ENCODE measurements at places on chromosomes 4 and X.

DNA sequence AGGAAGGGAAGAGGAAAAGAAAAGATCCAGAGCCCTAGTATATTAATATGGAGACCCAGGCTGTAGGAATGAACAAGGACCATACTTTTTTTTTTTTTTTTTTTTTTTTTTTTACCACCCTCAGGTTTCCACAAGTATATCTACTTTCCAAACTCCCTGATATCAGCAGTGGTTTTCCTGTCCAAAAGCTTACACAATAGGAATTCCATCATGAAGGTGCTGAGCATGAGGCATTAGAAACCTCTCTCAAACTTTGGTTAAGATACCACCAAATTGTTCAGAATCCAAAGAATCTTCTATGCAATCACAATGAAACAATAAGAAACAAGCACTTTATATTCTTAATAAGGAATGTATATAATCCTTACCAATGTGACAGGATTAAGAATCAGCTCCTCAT is 26.5 kb downstream of the RPS6KA3 start:
- DNase-seq, result no peak

GRCh38 chrX:73577361-73577760 is 14.4 kb downstream of the CHIC1 start:
- no peak for DNase-seq

DNA sequence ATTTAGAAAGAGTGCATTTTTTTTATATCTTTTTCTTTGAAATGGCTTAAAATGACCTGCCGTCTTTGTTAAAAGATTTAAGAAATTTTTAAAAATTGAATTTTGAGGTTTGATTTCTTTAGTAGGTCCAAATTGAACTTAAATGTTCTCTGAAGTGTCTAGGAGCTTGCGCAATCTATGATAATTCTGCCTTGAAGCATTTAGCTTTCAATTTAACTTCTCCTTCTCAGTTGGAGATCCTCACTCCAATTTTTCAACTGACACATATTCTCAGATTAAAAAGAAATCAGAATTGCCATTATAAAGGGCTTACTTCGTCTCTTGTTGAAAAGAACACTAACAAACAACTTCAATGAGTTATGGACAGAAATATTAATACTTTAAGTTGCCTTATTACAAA is 273.5 kb downstream of the TMA16 start:
- no peak for DNase-seq

DNA sequence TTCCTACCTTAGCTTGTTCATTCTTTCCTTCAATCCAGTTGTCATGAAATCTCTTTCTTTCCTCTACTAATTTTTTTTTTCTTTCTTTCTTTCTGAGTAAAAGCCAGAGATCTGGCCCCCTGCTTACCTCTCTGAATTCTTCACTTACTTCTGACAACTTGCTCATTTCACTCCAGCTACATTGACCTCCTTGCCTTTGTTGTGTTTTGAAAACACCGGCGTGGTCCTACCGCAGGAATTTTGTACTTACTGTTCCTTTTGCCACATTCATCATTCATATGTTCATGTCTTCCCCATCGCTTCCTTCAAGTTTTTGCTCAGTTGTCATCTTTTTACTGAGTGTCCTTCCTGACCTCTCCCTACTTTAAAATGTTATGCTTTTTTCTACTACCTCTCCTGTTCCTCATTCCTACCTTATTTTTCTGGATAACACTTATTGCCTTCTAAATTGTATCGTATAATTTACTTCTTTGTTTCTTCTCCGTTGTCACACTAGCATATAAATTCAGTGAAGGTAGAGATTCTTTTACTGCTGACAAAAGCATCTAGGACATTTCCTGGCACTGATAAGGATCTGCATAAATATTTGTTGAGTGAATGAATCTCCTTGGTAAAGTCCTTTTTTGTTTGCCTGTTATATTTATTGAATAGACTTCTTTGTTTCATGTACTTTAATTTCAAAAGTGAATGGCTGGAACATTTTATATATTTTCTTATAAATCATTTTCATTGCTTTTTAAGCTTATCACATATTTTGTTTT is 74.4 kb downstream of the NFKB1 start:
- DNase-seq, result no peak

DNA sequence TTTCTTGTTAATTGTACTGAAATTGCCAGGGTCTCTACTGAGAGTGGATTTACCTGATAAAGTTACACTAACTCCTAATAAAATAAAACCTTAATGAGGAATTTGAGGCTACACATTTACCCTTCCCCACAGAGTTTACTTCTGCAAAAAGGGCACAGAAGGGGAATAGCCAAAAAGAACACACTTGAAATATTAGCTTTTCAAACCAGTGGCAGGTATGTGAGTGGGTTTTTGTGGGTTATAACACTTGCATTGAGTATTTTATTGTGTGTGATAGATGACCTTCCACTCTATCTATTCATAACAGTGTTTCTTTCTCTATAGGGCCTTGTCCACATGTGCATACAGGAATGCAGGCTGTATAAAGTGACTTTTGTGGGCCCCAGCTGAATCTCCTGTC is 5.0 kb upstream of the GPR174 start:
- DNase-seq, result no peak

DNA sequence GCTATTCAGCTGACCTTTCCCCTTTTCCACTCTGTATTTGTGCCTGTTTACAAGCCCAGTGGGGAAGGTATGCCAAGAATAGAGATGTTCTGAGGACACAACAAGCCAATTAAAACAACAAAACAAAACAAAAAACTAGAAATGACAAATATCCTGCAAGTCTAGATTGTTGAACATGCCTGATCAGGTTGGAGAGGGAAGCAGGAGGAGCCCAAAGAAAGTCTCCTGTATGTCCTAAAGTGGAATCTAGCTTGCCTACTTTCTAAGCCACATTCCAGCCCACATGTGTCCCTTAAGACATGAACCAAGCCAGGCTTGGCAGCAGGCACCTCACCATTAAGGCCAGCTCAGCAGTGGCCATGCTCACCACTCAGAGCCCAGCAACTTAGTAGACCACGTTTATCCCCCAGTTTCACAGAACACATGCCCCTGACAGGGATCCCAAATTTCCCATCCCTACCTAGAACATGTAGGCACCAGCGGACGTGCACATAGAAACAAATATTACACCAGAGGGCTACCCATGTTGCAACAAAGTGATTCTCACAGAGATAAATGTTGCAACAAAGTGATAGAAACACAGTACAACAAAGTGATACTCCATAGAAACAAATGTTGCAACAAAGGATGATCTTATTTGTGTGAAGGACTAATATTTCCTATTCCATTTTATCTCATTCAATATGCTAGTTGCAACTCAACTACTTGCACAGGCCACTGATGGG is 48.3 kb downstream of the CD99L2 start:
- no peak for DNase-seq

GRCh38 chrX:110435196-110435595 is 76.5 kb downstream of the RTL9 start:
- no peak for DNase-seq

GRCh38 chr4:154973244-154974035 is 192.4 kb downstream of the RBM46 start:
- DNase-seq, result no peak

DNA sequence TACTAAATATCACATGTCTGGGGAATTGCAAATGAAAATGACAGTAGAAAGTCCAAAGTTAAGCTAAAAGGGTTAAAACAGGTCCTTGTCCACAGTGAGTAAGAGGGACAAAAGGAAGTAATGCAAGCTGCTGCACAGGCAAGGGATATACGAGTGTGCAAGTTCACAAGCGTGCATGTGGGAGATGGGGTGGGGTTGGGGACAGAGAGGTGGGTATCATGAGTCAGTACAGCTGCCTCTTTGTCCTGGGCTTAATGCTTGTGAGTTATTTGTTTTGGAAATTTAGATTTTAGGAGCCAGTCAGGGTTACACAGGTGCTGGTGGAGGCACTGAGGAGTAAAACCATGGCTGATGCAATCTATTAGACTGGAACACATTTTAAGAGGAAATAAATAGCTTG is 3.3 kb upstream of the GPRASP2 start:
- DNase-seq, result no peak
